ENCODE measurements at places on chromosomes 13 and 19.

- DNase-seq, result no peak
Measured at GRCh38 chr19:49447485-49448431, 3.9 kb downstream of the PIH1D1 start.

DNA sequence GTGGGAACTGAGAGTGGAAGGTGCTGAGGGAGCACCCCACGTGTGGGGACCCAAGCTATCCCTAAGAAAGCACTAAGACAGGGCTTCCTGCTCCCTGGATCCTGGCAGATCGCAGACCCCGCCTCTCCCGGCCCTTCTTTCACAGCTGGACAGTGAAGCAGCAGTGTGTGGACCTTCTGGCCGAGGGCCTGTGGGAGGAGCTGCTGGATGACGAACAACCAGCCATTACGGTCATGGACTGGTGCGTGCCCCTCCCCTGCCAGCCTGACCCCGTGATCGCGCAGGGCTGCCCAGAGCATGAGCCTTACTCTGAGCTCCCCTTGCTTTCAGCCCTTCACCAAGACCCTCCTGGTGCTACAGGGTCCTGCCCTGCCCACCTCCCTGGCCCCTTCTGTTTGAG, 2.3 kb downstream of the NCCRP1 start:
- no peak for DNase-seq

GRCh38 chr13:99310382-99311031, 3.3 kb upstream of the GPR183 start:
- DNase-seq, result no peak

- no peak for DNase-seq
Measured at GRCh38 chr13:24228852-24229458, 68.4 kb downstream of the SPATA13 start.

DNA sequence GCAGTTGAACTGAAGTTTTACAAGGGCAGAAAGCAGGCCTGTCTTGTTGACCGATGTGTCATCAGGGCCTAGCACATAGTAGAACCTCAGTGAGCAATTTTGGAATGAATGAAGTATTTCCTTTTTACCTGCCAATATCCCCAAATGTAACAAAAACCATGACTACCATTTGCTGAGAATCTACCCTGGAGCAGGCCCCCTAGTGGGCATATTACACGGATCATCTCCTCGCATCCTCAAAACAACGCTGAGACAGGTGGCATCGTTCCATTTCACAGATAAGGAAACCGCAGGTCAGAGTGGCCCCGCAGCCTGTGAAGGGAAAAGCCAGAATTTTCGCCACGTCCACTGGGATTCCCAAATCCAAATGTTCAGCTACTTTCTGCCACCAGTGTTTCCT, 77.9 kb downstream of the CACNA1A start:
- DNase-seq, result no peak

DNA sequence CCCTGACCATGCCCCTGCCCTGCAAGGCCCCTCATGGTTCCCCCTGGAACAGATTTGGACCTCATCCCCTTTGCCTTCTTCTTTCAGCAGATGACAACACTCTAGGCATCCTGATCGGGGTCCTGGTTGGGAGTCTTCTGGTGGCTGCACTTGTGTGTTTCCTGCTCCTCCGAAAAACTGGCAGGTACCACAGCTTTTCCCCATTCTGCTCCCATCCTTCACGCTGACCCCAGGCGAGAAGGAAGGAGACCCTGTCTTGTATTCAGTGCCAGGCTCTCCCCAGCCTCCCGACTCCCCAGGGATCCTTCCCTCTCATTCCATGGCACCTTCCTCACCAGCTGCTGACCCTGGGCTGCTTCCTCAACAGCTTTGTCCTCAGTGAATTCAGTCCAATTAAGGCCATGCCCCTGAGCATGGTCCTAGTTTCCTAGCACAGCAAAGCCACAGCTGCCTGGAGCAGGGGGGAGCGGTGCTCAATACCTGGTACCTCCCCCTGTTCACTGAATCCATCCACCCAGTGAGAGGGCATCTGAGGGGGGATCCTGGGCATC, 8.4 kb downstream of the CEACAM21 start:
- no peak for DNase-seq

DNA sequence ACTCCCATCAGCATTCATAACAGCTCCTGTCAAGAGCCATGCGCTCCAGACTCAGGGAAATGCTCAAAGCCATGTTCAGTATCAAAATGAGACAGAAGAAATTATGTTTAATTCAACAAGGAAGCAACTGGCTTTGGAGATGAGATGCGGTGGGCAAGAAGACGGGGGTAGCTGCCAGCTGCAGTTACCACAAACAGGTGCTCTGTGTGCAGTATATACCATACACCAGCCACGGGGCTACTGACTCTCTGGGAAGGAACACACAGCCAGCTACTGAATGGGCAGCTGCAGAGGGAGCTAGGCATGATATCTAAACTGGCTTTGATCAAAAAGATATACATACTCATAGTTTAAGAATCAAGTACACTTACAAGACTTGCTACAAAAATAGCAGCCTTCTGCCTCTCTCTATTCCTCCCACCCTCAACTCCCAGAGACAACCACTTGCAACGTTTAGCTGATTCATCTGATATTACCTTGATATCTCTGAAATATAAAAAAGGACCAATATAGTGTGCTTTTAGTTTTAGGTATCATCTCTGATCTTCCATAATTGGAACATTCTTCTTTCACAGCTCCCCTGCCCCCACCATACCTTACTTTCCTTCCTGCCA, 593.0 kb downstream of the UQCRFS1 start:
- DNase-seq, result no peak

GRCh38 chr13:114065926-114066774, 66.3 kb downstream of the RASA3 start:
- DNase-seq, result no peak

DNA sequence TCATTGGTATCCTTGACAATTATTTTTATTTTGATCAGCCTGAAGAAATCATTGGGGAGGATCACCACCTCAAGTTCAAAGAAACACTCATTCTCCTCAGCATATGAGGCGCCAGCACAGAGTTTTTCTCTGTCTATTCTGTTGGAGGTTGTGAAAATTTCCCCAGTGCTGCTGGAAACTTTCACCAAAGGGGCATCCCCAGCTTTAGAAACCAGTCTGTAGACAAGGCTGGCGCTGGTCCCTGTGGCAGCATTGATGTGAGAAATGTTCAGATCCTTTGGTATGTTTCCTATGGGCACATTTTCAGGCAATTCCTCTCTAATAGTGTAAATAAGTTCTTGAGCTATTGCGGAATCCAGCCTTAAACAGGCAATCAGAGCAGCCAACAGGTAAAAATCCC, 2.1 kb downstream of the PCDH9 start:
- no peak for DNase-seq

- DNase-seq, result no peak
Measured at GRCh38 chr19:4962085-4962619, 6.8 kb upstream of the KDM4B start.

- no peak for DNase-seq
Measured at GRCh38 chr13:47175172-47175866, 278.5 kb upstream of the HTR2A start.

DNA sequence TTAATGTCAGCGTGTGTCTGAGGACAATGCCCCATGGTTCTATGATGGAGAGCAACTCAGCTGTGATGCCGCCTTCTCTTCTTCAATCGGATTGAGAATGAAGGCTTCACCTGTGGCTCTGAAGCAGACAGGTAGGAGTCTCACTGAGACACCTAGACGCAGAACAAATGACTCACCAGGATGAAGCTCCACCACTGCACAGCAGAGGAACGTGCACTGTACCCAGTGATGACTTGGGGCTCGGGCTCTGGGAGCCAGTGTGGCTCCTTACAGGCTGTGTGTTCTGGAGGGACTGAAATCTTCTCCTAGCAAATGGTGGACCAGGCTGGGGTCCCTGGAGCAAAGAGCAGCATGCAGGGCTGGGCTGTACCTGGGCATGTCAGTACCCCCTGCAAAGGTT, 44.0 kb downstream of the CCDC70 start:
- DNase-seq, result no peak

DNA sequence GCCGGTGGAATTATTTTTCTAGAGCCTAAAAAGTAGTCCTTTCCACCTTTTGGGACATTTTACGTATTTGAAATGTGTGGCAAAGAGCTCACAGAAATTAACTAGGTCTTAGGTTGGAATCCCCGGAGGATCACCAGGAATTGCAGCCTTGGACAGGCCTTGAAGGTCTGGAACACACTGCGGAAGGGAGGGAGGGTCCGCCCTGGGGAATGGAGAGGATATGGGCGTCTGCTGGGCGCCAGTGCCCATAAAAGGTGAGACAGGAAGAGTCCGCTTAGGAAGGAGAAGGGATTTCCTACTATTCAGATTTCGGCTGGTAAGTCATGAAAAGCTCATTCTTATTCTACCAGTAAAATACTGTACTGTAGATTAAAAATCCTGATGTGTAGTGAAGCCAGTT, 111.9 kb downstream of the COL4A2 start:
- peak; percentile 80 for DNase-seq

DNA sequence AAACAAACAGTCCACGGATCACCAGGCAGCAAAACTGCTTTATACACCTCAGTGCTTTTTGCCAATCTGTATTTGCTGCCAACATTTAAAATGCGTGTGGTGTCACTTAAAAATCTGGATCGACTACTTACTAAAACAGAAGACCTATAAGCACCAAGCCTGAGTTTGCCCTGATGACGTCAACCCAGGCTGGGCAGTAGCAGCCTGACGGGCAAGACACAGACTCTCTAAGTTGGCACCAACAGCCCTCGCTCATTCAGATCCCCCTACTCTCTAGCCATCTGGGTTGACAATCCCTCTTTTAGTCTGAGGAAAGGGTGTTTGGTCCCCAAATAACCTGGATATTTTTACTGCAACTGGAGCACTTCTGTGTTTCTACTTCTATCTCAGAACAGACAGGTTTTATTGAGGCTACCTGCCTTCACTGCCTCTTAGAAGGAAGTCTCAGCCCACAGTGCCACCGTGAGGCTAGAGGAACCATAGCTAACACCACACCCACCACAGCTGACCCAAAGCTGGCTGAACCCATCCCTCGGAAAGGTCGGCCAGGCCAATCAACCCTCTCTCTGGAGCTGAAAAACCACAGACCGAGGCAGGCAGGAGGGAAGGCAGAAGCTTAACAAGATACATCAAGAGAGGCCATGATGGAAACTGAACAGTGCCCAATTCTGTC, 6.9 kb downstream of the SUGP2 start:
- no peak for DNase-seq

- no peak for DNase-seq
Measured at GRCh38 chr19:2527686-2528085, 51.8 kb downstream of the GADD45B start.

- DNase-seq, result no peak
Measured at GRCh38 chr13:36912369-36912768, 7.7 kb downstream of the SMAD9 start.

- no peak for DNase-seq
Measured at GRCh38 chr19:38392707-38393308, 4.3 kb downstream of the SPRED3 start.
